ENCODE measurements at places on chromosomes 4 and X.

DNA sequence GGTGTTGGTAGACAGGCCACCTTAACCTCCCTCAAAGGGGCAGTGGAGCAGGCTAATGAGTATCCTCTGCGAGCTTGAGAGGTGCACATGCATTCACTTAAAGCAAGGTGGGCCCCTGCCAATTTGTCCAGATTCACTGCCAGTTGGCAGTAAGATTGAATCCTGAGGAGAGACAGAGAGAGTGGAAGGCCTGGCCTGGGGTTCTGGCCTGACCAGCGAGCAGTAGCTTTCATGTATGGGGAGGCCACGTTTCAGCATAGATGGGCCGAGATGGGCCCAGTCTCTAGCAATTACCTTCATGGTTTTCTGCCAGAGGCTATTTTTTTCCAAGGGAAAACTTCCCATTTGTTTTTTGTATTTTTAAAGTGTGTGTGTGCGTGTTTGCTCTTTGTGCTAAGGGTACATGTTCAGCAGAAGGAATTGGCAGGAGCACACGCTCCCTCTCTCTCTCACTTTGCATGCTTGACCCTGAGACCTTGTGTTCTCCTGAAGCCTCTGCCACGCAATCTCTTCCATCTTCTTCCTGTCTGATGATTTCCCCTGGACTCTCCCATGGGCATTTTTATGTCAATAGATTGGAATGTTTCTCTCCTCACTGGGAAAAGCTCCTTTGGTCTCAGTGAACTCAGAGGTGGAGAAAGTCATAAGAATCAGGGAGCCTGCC, 215.8 kb upstream of the SFRP2 start:
- DNase-seq, result no peak

DNA sequence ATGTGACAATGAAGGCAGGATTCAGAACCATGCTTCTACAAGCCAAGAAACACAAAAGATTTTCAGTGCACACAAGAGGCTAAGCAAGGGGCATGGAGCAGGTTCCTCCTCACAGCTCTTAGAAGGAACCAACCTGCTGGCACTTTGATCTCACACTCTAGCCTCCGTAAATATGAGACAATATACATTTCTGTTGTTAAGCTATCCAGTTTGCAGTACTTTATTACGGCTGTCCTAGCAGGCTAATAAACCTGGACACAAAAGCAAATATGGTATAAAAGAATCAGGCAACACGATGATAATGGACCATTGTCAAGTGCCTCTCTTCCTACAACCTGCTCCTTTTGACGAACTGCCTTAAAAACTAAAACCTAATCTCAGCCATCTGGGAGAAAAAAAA, 114.5 kb downstream of the ZAR1 start:
- DNase-seq, result no peak

DNA sequence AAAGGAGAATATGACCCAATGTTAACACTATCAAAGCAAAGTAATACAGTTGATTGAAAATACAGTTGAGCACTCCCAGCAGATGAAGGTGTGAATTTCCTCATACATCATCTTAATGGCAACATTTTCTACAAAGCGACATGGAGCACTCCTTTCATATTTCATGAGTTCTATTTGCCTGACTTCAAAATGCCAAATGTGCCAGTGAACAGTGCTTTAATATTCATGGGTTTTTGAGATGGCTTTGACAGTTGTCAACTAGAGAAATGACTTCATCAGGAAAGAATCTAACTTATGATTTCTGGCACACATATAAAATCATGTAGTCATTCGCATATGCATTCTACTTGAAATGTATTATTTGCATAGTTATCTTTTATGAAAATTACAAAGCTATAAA, 222.4 kb downstream of the GALNTL6 start:
- no peak for DNase-seq

DNA sequence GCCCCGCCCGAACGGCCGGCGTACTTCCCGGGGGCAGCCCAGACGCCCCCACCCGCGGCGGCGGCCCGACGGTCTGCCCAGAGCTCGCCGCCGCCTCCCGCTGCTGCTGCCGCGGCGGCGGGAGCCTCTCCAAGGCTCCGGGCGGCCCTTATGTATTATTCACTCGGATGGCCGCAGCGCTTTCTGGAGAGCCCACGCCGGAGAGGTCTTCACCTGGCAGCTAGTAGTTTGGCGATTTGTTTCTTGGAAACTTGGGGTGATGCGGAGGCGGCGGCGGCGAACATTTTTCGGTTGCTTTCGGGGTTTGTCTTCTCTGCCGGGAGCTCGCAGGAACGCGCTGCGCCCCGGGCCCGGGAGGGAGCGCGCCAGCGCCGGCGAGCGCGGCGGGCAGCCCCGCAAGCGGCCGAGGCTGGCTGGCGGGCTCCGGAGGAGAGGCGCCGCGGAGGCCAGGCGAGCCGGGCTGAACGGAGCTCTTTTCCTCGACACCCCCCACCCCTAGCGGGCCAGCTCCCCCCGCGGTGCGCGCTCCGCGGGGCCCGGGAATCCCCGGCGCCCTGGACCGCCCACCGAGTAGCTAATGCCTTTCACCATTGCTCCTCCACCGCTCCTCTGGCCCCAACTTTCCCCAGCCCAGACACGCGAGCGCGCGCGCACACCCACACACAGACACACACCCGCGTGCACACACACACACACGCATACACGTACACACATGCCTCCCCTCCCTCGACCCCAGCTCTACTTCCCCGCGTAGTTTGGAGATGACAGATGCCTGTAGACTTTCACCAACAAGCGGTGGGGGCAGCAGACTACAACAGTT, 113.5 kb downstream of the DHX15 start:
- DNase-seq, result peak; percentile 60

DNA sequence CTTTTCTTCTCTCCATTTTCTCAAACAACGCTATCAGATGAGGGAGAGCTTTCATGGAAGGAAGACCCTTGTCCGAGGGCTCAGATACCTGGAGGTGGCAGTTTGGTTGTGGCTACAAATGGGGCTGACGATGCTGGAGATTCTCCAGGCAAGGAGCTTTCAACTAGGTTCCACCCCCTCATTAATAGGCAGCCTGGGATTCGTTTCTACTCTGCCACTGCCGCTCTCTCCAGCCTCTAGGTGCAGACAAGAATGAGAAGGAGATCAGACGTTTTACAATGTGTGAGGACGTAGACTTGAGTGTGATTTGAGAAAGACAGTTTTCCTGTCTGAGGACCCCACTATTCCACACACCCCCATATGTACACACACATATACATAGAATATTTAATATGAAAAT, 53.1 kb downstream of the ETNPPL start:
- DNase-seq, result no peak

DNA sequence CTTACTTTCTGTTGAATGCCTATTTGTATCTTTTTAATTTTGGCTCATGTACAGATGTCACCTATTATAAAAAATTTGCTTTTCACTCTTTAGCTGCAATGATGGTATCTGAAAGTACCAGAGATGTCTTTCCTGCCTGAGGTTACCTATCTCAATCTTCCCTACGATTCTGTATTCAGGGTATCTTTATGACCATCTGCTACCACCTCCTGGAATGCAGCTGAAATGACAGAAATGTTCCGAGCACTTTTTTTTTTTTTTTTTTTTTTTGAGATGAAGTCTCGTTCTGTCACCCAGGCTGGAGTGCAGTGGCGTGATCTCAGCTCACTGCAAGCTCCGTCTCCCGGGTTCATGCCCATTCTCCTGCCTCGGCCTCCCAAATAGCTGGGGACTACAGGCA, 136.4 kb downstream of the REPS2 start:
- DNase-seq, result peak; percentile 43

DNA sequence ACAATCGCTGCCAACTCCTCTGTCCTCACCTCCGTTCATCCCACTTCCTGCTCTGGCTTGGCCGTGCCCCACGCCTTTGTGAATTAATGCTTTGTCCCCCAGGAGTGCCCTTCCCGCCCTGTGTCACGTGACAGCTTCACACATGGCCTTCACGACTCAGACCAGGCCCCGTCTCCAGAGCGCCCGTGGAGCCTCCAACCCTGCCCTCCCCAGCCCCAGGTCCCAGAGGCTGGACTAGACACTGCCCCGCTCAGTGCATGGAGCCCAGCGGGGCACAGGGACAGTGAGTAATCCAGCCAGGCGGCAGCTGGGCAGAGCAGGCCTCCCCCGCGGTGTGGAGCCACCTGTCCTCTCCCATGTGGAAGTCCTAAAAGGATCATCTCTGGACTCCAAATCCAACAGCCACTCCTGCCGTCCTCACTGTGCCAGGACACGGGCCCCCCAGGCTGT, 7.4 kb downstream of the ADRA2C start:
- DNase-seq, result no peak

DNA sequence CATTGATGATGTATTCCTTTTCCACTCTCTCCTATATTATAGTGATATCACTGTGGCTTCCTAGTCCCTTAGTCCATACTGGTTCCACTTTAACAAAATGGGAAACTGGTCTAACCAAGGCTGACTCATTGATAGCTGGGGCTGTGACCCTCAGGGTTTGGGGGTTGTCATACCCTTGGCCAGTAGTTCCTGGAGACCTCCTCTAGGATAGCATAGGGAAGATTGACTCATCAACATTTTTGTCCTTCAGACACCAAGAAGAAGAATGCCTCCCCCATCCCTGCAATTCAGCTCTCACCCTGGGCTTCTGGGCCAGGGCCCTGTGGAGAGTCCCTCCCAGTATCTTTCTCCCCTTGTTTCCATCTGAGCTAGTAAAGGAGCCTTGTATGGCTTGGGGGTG, 68.8 kb upstream of the PRPS1 start:
- no peak for DNase-seq

GRCh38 chr4:85722807-85723206, 247.9 kb downstream of the ARHGAP24 start:
- DNase-seq, result no peak

GRCh38 chr4:112316360-112316759, 19.2 kb downstream of the ALPK1 start:
- no peak for DNase-seq

GRCh38 chr4:143348233-143349077, 11.8 kb downstream of the GAB1 start:
- no peak for DNase-seq

- no peak for DNase-seq
These were observed 400.8 kb upstream of the SLIT2 start for GRCh38 chr4:19850909-19851308.

- DNase-seq, result no peak
These were observed 82.0 kb upstream of the STS start for GRCh38 chrX:7065473-7065872.

- no peak for DNase-seq
These were observed 16.2 kb downstream of the HPF1 start for GRCh38 chr4:169741569-169741968.

DNA sequence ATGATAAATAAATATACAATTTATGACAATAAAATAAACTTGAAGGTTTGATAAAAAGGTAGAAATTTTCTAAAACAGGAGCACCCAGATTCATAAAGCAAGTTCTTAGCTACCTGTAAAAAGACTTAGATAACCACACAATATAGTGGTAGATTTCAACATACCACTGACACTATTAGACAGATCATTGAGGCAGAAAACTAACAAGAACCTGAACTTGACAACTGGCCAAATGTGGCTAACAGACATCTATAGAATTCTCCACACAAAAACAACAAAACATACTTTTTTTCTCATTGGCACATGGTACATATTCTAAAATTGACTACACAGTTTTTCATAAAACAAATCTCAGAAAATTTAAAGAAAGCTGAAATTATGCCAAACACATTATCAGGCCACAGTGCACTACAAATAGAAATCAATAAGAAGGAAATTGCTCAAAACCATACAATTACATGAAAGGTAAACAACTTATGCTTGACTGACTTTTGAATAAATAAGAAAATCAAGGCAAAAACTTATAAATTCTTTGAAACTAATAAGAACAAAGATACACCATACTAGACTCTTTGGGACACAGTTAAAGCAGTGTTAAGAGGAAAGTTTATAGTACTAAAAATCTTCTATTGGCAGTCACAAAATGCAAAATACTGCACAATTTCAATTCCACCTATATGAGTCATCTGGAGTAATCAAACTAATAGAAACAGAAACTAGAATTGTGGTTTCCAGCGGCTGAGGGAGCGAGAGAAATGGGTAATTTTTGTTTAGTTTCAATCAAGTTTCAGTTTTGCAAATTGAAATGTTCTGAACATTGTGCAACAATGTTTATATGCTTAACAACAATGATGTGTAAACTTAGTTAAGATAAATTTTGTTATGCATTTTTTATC, 925.6 kb downstream of the SH3BGRL start:
- DNase-seq, result no peak

- DNase-seq, result no peak
These were observed 33.6 kb downstream of the FMR1 start for GRCh38 chrX:147945286-147945685.

DNA sequence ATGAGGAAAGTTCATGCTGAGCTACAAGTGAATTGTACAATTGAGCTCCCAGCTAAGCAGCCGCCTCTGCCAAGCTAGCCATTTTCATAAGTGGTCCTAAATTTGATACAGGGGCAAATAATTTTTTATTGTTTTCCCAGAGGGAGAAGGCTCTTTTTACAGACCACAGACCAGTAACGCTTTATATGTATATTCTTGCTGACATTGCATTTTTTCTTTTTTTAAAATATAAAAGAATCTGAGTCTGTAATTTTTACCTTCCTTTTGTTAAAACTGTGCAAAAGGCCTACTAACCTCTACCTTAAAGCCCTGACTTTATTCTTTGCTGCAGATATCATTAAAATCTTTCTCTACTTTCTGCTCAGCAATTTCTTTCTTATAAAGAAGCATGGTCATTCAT, 501.2 kb upstream of the INTU start:
- no peak for DNase-seq

- DNase-seq, result no peak
These were observed 5.7 kb downstream of the RTL5 start for GRCh38 chrX:72126048-72126415.

DNA sequence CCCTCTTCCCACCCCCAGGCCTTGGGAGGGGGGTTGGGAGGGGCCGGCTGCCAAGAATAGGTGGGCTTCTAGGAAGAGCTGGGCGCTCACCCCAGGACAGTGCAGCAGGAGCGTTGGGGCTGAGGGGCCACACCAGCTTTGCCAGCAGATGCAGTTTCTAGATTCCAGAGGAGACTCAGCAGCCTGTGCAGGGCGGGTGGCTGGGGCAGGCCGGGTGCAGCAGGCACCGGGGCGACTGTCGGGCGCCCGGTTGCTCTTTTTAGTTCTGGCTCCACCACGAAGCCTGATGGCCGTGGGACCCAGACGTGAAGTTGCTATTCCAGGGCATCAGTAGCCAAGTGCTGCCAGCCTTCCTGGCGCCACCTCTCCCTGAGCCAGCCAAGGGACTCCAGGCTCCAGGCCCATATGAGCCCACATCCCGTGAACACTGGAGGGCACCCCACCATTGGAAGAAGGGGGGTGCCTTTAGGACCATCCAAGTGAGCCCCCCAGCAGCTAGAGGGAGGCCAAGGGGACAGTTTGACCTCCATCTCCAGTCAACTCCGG, 5.8 kb downstream of the SSR4 start:
- no peak for DNase-seq

DNA sequence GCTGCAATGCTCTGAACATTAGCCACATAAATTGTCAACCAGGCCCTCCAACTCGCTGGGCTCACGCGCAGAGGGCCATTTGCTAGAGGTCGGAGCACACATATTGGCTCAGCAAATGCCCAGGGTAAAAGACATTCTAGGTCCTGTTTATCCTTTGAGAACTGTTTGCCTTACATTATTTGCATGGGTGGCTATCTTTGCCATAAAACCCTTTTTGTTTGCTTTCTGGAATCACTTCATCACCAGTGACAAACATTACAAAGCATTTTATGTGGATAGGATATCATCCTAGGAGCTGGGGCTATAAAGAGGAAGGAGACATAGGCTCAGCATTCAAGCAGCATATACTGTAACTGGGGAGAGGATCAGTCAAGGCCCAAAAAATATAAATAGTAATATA, 149.2 kb upstream of the RAI2 start:
- DNase-seq, result no peak
